Fibroblast of the conjunctiva (primary cell): ENCODE measurements at places on chromosomes 4 and X.

GRCh38 chr4:3510481-3510880 lies 21.7 kb downstream of the LRPAP1 start:
- no peak for DNase-seq

GRCh38 chrX:151019856-151020255 lies 36.7 kb downstream of the HMGB3 start:
- no peak for DNase-seq

DNA sequence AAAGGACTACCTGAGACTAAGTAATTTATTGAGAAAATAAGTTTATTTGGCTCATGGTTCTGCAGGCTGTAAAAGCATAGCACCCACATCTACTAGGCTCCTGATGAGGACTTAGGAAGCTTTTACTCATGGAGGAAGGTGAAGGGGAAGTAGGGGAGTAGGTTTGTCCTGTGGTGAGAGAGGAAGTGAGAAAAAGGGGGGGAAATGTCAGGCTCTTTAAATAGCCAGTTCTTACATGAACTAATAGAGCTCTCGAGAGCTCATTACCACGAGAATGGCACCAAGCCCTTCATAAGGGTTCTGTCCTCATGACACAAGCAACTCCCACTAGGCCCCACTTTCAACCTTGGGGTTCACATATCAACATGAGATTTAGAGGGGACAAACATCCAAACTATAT lies 125.5 kb upstream of the NRK start:
- DNase-seq: no peak

DNA sequence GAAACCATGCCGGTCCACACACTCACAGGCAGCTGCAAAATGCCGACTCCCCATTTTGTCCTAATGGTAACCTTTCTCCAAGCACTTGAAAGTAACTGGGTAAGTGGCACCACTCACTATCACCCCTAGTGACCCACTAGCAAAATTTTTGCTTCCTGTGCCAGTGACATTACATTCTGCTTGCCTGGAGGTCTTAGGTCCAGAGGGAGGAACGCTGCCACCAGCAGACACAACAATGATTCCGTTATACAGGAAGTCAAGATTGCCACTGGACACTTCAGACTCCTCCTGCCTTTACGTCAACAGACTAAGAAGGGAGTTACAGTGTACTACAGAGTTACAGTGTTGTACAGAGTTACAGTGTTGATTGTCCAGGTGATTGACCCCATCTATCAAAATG lies 11.8 kb upstream of the TMEM192 start:
- no peak for DNase-seq

GRCh38 chr4:6845027-6845426 lies 62.5 kb downstream of the KIAA0232 start:
- no peak for DNase-seq

DNA sequence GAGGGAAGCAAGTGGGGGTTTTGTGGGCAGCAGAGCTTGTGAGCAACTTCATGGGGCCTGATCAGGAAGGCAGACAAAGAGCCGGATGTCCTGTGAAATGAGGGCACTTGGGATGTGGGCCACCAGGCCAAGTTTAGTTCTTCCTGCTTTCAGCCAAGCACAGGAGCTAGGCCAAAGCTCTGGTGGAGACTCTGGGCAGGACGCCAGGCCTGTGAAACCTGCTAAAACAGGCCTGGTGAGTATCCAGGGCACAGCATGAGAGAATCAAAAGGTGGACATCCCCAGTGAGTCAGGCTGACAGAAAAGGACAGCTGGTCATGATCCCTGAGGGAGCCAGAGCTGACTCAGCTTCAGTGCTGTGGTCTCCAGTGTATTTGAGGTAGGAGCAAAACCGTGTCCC lies 95.7 kb downstream of the NPNT start:
- DNase-seq: peak; percentile 8

DNA sequence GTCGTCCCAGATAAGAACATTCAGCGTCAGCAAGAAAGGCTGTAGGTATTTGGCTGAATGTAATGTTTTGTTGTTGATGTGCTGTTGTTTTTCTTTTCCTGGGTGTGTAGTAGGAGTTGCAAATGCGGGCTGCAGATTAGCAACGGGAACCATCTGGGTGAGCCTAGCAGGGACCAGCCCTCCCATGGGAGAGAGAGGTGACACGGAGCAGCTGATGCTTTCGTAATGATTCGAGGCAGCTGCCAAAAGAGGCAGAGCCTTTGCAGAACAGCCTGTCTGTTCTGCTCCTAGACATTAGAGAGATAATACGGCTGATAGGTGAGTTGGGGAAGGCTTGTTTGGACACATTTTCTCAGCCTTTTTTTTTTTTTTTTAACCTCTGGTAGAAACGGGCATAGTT lies 25.3 kb downstream of the ARSF start:
- no peak for DNase-seq

- no peak for DNase-seq
These were observed 44.8 kb downstream of the ARHGAP10 start for GRCh38 chr4:147776716-147777115.

DNA sequence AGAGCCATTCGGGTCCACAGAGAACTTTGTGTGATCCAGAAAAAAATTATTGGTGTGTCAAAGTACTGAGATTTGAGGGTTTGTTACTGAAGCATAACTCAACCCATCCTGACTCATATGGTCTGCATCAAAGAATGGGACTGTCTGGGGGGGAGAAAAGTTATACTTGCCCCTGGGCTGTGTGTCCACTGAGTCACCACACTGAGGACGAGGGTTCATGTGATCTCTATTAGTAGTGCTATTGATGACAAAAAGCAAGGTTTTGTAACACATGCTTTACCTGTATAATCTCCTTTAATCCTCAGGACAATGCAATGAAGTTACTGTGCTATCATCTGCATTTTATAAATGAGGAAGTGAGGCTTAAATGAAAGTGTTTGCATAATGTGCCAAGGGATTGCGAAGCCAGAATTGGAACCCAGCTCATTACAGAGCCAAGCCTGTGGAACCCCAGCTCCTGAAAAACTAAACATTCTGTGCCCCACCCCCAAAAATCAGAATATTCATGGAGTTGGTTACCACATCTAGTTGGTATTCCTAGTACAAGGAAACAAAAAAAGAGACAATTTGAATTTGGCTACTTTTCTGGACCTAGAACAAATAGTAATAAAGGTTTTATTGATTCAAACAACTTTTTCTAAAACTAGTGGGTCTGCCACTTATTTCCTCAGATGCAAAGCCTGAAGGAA lies 31.2 kb downstream of the CCDC149 start:
- no peak for DNase-seq

DNA sequence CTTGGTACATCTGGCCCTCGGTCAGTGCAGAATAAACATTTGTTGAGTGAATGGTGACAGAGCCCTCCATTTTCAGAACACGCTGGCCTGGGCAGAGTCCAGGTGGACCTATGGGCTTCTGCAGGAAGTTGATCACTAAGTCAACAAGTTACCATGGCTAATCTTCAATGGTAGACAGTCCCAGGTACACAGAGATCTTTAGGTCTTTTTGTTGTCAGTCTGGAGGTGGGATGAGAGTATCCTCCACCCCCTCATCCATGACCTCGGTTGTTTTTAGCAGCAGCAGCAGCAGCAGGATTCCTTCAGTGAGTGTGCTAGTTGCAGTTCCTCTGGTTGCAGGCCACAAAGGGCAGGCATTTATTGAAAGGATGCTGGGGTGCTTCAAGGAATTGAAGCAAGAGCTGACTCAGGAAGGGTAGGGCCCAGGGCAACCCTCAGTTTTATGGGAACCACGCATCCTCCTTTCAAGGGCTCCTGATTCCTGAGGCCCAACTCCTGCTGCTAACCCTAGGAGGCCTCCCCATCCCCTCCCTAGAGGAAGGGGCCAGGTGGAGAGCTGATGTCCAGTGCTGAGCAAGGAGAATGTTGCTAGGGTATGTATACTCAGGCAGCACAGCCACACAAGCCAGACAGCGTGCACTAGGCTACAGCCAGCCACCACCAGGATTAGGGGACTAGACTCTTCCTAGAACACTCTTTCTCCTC lies 1.7 kb upstream of the USP27X start:
- no peak for DNase-seq

DNA sequence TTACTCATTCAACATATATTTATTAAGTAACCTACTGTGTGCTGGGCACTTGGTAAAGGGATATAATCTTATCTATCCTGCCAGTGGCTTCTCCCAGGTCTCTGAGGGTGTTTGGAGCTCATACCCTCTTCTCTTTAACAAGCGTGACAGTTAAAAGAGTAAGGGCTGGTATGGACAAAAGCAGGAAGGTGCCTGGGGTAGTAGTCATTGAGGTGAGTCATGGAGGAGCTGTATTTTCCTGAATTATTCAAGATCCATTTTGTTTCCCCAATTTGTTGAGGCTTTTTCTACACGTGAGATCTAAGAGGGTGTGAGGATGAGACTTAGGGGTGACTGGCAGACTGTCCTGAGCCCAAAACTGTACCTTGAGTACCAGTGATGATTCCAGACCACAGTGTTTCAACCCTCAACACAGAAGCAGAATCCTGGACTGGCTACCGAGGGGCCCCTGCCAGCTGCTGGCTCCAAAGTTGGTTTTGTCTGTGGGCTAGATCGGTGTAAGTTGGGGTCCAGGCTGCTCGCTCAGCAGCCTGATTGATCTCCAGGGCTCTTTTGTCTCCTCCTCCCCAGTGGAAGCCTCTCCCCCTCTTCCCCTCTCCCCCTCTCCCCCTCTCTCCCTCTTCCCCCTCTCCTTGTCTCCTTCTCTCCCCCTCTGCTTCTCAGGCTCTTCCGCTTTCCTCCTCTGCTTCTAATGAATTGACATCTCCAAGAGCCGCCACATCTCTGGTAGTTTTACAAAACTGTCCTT lies at the start of gene DRP2:
DRP2 (plus strand) TSS at position 671 of the 748 bp plus-strand sequence. CDS start 11,862 bp downstream, outside the sequence.
- DNase-seq: no peak

GRCh38 chr4:7867191-7867590 lies 72.5 kb downstream of the AFAP1 start:
- DNase-seq: no peak

DNA sequence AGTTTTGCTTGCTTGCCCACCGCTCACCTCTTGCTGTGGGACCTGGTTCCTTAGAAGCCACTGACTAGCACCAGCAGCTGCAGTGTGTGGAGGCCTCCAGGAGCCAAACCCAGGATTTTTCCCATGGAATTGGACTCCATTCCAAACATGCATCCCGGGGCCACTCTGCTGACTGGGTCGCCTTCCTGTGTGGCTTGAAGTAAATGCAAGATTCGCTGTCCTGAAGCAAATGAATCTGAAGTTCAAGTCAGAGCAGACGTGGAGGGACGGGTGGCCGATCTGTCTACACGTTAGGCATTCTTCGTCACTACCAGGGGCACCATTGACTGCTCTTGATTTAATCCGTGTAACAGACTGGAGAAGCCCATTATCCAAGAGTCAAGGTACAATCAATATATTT lies 109.0 kb downstream of the SHOX start:
- DNase-seq: no peak

DNA sequence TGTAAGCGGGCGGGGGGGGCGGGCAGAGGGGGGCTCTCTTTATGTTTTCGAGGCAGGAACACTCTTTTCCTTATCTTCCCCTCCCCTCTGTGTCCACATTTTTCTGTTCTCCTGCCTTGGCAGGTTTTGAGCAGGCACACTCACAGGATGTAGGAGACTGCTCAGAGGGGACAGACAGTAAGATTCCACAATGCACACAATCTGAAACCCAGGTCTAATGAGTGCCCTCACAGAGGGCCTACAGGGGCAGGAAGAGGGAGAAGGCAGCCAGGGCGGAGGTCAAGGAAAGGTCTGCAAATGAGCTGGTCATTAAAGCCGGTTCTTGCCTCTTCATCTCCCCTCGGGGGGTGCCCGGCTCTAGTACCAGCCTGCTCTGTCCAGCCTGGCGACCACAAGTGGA lies 106.1 kb upstream of the ATP6AP2 start:
- no peak for DNase-seq

GRCh38 chr4:143253166-143253565 lies 68.4 kb downstream of the USP38 start:
- DNase-seq: no peak

- DNase-seq: no peak
These were observed 108.4 kb downstream of the EDA start for GRCh38 chrX:69724307-69724706.

DNA sequence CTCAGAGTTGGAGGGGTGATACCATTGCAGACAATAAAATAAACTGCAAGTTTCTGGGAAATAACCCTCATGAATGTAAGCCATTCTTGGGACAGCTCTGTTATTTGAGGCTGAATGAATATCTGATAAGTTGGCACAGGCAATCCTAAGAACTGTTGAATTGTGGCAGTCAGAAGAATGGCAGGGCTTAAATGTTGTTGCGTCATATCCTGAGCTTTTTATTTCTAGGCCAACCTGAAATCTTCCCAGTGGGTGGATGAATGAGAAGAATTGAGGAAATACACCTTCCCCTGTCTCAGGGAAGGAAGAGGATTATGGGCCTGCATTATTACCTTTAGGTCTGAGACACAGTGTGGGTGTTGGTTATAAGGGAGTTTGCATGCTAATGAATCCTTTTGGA lies 64.4 kb upstream of the C4orf54 start:
- DNase-seq: no peak

GRCh38 chr4:5374592-5374991 lies 323.3 kb downstream of the STK32B start:
- no peak for DNase-seq

- DNase-seq: peak; percentile 55
These were observed 49.1 kb upstream of the MSANTD1 start for GRCh38 chr4:3199653-3200422.

- DNase-seq: no peak
These were observed 1030.9 kb downstream of the FSTL5 start for GRCh38 chr4:161132715-161133425.

DNA sequence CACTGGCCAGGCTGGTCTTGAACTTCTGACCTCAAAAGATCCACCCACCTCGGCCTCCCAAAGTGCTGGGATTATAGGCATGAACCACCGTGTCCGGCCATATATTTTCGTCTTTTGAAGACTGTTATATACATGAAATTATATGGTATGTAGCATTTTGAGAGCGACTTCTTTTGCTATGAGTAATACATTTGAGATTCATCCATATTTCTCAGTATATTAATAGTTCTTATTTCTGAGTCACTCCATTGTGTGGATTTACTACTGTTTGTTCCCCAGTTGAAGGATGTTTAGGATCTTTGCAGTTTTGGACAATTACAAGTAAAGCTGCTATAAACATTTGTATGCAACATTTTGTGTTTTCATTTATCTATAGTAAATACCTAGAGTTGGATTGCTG lies 34.9 kb downstream of the GNL3L start:
- DNase-seq: no peak

DNA sequence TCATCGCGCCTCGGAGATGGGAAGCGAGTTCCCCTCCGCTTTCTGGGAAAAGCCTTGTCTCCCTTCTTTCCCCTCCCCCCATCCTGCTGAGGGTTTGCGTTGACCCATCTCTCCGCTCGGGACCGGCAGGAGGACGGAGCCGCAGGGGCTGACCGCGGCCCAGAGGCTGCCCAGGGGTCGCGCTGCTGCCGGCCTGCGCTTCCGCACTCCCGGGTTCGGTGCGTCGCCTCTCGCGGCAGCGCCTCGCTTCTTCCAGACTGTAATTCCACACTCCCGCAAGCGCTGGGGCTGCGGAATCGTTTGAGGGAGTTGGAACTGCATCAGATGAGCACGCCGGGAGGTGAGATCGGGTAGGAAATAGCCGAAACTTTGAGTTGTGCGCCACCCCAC lies 88.3 kb downstream of the BCOR start:
- no peak for DNase-seq

DNA sequence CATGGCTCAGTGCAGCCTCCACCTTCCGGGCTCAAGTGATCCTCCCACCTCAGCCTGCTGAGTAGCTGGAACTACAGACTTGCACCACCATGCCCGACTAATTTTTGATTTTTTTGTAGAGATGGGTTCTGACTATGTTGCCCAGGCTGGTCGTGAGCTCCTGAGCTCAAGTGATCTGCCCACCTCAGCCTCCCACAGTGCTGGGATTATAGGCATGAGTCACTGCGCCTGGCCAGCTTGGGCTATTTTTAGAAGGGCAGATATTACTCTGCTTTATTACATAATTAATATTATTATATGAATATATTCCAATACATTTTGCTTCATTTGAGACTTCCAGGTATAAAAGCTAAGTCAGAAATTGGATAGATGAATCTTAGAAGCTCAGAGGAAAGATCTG lies 143.7 kb upstream of the ANK2 start:
- DNase-seq: no peak
